ENCODE measurements at places on chromosomes 1 and 21.

DNA sequence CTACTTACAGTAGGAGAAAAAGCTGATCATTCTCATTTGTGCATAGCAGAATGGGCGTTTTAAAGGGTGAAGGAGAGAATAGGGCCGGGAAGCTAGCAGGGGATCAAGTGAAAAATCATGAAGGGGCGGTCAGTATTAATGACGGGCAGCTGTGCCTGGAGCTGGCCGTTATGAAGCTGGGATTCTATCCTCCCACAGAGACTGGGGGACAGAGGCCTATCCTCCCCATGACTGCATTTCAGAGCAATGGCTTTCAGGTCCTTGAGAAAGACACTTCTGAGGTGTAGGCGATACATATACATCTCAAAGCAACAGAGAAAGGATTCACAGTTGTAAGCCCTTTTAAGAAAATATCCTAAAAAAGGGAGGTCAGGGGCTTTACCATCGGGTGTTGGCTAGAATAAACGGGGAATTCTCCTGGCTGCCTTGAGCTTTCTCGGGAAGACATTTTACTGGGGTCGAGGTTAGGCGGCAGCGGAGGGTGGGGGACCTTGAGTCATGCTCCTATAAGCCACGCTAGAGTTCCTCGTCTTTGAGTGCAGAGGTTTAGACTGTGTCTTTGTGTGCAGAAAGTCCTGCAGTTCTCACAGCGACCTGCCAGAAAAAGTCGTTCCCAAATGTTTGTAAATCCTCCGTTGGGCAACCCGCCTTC lies 559 bp upstream of the MTARC2 start:
- peak; percentile 17 for DNase-seq

- no peak for DNase-seq
These were observed 182.3 kb upstream of the GALNT2 start for GRCh38 chr1:229884765-229885164.

GRCh38 chr21:28104346-28104745 lies 888.3 kb downstream of the LTN1 start:
- DNase-seq: no peak

DNA sequence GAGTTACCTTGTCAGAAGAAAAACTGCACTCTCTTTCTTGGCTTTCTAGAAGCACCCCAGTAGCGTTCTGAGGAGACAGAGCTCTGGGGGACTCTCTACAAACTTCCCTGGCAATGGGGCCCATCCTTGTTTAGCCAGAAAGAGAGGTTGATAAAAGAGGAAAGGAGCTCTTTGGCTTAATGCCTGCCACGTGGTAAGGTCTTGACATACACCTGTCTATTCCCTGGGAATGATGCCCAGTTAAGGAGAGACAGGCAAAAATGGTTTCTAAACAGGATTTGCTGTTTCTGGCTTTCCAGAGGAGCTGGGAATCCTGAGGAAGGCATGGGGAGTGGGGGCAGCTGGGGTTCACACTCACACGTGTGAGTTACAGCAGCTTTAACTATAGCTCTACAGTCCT lies 30.2 kb upstream of the IL20 start:
- DNase-seq: no peak

GRCh38 chr1:197485790-197486189 lies 217.7 kb downstream of the CRB1 start:
- no peak for DNase-seq

- no peak for DNase-seq
These were observed 20.6 kb downstream of the IFI16 start for GRCh38 chr1:159030311-159030710.

GRCh38 chr21:17784180-17784598 lies 35.0 kb downstream of the C21orf91 start:
- peak; percentile 96 for DNase-seq
